ENCODE measurements at places on chromosomes 2 and 18.

GRCh38 chr2:106972782-106973181 lies 86.8 kb upstream of the ST6GAL2 start:
- DNase-seq: no peak

DNA sequence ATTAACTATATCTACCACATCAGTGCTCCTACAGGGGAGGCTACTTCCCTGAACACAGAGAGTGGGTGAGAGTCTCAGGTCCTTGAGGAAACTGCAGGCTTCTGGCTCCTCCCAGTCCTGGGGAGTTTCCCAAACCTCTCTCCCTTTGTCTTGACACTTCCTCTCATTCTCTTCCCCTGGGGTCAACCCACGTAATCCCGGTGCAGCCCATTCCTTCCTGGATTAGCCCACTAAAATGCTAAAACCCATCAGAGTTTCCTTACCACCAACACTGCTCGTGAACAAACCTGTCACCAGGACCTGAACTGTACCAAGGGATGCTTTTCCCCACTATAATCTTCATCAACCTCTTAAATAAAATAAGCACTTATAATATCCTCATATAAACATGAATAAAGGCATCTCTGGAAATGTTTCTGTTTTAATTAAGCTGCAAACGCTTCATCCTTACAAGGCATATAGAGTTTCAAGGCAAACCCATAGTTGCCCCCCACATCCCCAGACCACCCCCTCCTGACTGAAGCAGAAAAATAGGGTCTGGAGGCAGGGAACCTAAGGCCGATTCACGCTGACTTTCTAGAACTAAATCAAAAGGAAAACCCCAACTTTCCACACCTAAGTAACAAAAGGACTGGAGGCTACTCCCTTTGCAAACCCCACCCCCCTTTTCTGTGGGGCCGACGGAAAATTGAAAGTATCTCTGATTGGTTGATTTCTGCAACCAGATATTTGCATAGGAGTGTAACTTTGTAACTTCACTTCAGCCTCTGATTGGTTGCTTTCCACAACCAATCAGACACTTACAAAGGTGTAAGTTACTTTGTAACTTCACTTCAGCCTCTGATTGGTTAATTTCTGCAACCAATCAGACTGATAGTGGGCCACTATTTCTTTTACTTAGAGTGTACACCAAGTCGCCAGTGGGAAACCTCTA lies 19.0 kb downstream of the TMSB10 start:
- DNase-seq: no peak

DNA sequence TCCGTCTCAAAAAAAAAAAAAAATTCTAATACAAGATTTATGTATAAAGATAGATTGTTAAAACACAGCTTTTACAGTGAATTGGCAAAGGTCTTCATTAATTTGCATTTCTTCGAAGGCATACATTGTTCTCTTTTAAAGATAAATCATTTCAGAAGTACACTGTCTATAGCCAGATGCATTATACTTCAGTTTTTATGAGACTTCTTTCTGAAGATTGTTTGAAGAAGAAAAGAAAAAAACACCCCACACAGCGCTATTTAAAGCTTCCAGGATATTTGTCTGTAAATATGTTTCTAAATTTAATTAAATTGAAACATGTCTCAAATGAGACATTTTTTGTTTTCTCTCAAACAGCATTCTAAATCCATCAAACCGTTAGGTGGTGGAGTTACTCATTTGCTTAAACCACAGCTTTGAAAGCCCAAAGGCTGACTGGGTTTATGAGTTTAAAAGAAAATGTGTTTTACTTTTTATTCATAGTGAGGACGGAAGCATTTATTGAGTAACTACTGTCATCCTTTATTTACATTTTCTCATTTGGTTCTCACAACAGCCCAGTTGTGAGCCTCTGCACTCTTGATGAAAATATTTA lies 42.4 kb upstream of the C1GALT1C1L start:
- no peak for DNase-seq

GRCh38 chr2:9760902-9761228 lies 82.4 kb upstream of the TAF1B start:
- no peak for DNase-seq

GRCh38 chr2:161367675-161368074 lies 48.4 kb upstream of the TBR1 start:
- no peak for DNase-seq
